ENCODE measurements at places on chromosomes 13 and 19.

DNA sequence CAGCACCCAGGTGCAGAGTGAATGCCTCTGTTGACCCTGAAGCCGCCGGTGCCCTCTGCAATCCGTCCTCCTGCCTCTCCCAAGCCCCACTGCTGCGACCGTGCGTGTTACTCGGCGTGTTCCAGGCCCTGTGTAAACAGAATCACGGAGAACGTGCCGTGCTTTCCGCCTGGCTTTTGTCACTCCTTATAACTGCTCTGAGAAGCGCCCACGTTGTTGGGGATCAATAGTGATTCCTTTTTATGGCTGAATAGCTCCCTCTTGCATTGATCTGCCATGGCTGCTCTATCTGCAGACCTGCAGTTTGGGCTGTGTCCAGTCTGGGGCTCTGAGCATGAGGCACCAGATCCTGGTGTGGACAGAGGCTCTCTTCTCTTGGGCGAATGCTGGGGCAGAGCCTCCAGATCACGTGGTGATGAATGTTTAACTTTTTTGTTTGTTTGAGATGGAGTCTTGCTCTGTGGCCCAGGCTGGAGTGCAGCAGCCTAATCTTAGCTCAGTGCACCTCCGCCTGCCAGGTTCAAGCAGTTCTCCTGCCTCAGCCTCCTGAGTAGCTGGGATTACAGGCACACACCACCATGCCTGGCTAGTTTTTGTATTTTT, 15.8 kb downstream of the ADPRHL1 start:
- DNase-seq = no peak

- DNase-seq = no peak
Measured at GRCh38 chr13:46615888-46616531, 63.0 kb downstream of the LRCH1 start.

DNA sequence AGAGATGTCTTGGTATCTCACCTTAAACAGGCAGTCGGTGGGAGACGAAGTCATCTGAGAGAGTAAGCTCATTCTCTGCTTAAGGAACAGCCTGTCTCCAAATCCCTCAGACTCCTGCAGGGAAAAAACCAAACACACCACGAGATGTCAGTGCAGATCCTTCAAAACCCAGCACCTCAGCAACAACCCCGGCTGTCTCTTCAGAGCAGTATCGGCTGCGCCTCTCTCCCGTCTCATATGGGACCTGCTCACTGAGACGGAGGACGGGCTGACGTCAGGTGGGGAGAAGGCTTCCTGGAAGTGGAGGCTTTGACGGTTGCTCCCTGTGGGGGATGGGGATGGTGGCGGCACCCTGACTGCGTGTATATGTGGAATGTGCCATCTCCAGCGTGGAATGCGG, 43.6 kb downstream of the ANKRD27 start:
- no peak for DNase-seq

- peak; percentile 4 for DNase-seq
Measured at GRCh38 chr13:73765651-73766384, 368.4 kb downstream of the KLF12 start.

GRCh38 chr13:25717666-25718197, 334.1 kb downstream of the SHISA2 start:
- no peak for DNase-seq

DNA sequence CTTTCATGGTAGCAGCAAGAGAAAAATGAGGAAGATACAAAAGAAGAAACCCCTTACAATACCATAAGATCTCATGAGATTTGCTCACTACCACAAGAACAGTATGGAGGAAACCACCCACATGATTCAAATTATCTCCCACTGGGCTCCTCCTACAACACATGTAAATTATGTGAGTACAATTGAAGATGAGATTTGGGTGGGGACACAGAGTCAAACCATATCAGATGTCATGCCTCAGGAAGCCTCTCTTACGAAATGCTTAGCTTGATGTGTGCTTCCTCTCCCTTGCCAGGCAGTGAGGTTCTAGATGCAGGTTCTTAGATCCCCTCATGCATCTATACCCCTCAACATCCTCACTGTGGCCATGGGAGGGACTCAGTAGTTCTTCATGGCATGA, 63.2 kb upstream of the RGCC start:
- no peak for DNase-seq

GRCh38 chr19:610071-610800, 20.6 kb downstream of the HCN2 start:
- DNase-seq = no peak

DNA sequence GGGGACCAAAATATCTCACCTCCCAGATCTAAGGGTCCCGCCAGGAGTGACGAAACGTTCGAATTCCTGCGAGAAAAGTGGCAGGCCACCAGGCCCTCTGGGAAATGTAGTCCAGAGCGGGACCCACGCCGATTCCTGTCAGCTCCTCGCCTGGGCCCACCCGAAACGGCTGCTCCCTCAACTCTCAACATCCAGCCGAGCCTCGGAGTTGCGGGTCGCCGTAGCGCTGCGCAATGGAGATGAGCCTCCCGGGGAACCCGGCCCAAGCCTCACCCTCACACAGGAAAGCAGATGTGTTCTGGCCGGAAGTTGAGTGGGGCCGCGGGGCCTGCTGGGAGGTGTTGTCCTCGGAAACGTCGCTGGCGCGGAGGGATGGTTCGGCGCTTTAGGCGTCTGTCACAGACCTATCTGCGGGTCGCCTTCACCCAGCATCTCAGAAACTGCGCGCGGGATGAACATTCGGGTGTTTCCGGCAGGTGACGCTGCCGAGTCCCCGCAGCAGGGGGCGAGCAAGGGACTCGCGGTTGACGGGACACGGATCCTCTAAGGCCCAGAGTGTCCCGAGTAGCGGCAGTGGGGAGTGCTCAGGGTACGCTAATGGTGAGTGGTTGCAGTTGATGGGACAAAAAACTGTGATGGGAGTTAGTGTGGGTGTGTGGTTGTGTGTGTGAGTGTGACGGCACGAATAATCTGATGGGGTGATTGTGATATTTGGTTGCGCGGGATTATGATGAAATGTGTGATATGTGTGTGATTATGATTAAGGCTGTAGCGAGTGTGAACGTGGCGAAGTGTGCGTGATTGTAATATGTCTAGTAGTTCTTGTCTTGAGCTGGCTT, at the start of the genes ZNF568 and ZNF829:
ZNF568 (plus strand) TSS at position 341 of the 839 bp plus-strand sequence. CDS start 6,439 bp downstream, outside the sequence.
ZNF829 (minus strand) TSS at position 300 of the 839 bp plus-strand sequence. CDS start 1,124 bp downstream, outside the sequence.
- DNase-seq = peak; percentile 84

DNA sequence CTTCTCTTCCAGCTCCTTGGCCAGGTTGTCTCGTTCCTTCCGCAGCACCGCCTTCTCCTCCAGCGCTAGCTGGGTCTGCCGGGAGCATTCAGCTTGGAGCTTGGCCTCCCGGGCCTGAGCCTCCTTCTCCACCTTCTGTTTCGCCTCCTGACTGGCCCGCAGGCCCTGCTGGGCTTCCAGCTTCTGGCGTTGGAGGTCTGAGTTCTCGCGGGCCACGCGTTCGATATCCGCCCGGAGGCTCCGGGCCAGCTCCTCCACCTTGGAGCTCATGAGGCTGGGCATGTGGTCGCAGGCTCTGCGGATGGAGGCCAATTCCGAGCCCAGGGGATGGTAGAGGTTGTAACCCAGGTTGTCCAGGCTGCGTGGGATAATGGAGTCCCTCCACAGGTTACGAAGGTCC, 11.8 kb downstream of the PLVAP start:
- no peak for DNase-seq

DNA sequence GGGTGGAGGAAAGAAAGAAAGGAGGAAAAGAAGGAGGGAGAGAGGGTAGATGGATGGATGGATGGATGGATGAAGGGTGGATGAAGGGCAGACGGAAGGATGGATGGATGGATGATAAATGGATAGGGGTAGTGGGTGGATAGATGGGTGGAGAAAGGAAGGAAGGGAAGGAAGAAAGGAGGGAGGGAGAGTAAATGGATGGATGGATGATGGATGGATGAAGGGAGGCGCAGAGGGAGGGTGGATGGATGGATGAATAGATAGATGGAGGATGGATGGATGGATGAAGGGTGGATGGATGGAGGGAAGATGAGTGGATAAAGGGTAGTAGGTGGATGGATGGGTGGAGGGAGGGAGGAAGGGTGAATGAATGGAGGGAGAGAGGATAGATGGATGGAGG, 41.2 kb downstream of the CPAMD8 start:
- no peak for DNase-seq

GRCh38 chr13:33927315-33927714, 109.4 kb downstream of the RFC3 start:
- no peak for DNase-seq

DNA sequence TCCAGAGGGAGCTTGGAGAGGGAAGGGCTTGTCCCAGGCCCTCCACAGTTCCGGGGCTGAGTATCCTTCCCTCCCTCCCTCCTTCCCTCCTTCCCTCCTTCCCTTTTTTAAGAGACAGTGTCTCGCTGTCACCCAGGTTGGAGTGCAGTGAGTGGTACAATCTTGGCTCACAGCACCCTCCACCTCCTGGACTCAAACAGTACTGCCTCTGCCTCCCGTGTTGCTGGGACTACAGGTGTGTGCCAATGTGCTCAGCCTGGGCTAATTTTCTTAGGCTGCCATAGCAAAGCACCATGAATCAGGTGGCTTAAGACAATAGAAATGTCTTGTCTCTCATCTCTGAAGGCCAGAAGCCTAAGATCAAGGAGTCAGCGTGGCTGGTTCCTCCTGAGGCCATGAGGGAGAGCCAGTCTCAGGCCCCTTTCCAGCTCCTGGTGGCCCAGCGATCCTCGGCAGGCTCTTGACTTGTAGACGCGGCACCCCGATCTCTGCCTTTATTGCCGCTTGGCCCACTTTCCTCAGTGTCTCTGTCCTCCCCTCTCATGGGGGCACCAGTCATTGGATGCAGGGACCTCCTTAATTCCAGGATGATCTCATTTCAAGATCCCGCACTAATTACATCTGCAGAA, 47.5 kb downstream of the CRTC1 start:
- DNase-seq = no peak

- no peak for DNase-seq
Measured at GRCh38 chr13:65470781-65471180, 1759.4 kb downstream of the PCDH9 start.

GRCh38 chr13:86020351-86021002, 221.3 kb upstream of the SLITRK6 start:
- no peak for DNase-seq

DNA sequence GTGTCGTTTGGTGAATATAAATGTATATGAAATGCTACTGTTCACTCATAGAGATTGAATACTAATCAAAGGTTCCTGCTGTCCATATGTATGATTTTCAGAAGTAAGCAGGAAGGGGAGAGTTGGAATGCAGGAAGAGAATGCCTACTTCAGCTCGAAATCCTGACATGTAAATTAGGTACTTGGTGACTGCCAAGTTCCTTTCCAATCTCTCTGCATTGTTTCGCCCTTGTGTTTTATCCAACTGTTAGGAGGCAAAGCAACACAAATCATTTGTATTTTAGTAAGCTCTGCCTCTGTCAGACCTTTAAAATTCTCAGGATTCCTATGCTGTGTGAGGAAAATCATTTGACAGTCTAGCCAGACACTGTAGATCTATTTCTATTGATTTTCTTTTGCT, 9.0 kb downstream of the STARD13 start:
- no peak for DNase-seq

DNA sequence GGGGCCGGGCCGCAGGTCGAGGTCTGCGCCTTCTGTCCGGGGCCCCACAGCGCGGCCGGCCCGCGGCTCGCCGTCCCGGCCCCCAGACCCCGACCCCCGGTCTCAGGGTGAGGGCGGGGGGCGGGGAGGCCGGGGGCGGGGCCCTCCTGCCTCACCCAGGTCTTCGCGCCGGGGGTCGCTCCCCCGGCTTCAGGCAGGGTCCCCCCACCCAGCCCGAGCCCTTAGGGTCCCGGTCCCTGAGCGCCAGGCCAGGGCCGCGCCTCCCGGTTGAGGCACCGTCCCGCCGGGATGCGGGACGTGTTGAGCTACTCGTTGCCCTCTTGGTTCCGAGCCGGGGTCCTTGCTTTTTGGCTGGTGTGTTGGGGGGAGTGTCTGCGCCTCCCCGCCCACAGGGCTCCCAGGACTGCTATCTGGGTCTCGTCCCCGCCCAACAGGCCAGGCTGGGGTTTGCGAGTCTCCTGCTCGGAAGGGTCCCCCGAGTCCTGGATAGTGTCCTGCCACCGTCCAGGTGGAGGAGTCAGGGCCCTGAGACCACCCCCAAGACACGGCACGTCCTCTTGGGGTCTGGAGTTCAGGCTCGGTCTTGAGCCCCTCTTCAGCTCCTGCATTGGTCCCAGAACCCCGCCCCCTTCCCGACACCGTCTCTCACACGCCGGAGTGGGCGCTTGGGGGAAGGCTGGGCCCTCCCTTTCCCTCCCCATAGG, 452 bp downstream of the PIAS4 start:
- DNase-seq = peak; percentile 18

DNA sequence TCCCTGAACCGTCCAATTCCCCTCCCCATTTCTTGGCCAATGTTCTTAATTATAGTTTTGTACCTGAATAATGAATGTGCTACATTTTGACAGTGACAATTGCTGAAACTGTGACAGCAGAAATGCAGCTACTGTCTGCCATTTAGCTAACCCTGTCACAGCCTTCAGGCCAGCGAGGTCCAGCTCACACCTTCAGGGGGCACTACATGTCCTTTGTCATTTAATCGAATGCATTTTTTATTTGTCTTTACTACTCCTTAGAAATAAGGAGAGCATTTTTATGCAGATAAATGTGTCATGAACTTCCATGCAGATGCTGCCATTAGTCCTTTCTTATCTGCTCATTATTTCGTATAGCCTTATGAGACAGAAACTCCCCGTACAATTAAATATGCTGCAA, 159.9 kb downstream of the MZT1 start:
- no peak for DNase-seq

GRCh38 chr13:85148009-85148408, 651.2 kb downstream of the SLITRK6 start:
- DNase-seq = no peak

DNA sequence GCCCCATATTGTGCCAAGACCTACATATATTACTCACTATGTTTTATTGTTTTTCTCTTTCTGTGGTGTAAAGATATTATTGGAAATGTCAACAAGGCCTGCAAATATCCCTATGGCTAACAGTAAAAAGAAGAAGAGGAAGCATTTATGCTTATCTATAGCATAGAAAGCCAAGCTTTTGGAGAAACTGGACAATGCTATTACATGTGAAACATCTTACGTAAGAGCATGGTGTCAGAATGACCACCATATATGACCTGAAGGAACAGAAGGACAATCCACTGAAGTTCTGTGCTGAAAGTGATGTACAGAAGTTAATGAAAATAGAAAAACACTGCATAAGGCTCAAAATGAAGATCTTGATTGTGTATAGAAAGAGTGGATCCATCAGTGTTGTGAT, 145.2 kb downstream of the KCTD12 start:
- peak; percentile 41 for DNase-seq

GRCh38 chr19:18478545-18479311, 40.8 kb upstream of the ISYNA1 start:
- DNase-seq = peak; percentile 98

GRCh38 chr13:23571431-23571830, 1.2 kb downstream of the TNFRSF19 start:
- DNase-seq = no peak

- no peak for DNase-seq
Measured at GRCh38 chr13:87147076-87147475, 524.1 kb upstream of the SLITRK5 start.

DNA sequence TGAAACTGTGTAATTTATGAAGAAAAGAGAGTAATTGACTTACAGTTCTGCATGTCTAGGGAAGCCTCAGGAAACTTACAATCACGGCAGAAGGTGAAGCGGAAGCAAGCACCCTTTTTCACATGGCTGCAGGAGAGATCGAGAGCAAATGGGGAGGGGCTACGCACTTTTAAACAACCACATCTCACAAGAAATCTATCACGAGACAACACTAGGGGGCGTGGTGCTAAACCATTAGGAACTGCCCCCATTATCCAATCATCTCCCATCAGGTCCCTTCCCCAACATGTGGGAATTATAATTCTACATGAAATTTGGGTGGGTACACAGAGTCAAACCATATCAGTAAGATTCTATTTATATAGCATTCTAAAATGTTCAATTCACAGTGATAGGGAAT, 114.8 kb upstream of the TRPC4 start:
- DNase-seq = no peak

All from suppressor macrophage treated with lipopolysaccharide for 4 hours (primary cell).